ENCODE measurements at places on chromosomes 11 and 22. TPM values are rescaled to one million over a fixed set of nuclear protein-coding genes. Genes with fewer than 3 reads are reported as not detected.

DNA sequence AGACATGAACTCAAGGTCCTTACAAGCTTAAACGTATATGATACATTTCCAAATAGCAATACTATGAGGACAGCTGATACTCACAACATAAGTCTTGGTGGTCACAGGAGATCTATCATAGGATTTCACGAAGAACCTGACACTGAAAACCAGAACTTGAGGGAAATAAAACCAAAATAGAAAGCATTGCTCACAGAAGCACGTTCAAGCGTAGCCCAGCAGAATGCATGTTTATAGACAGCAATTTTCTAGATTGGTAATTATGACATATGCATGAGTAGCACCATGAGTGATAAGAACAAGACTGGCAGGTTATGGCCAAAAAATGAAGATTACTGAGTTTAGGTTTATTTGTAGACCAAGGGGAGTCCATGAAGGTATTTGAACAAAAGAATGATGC lies 243.5 kb downstream of the ETS1 start:
- H3K36me3 ChIP-seq: no peaks in the 10 kb centered on the region
- peaks cover 16% of the 10 kb centered on the region for H3K4me1 ChIP-seq
- no peak overlapping the region for H3K27ac ChIP-seq

DNA sequence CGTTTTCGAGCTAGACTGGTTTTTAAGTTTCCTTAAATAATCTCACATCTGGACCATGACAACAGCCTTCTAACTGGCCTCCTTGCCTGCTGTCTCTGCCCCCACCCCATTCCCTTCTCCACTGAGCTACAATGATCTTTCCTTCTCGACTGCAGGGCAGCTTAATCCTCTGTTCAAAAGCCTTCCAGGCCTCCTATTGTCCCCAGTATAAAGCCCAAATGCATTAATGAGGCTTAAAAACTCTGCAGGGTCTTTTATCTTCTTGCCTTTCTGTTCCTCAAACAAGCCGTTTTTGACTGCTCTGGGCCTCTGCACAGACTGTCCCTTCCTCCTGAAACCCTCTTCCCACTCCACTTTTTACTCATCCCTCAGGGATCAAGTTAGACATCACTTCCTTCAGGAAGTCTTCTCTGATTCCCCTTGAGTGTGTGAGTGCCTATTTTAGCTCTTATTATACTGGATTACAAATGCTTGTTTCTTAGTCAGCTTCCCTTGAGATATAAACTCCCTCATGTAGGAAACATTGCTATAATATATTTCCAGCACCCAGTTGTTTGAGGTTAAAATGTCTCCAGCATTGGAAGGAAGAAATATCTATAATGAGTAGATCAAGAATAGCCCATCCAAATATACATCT lies 23.6 kb upstream of the PAMR1 start:
- no peak overlapping the region for H3K4me3 ChIP-seq
- H3K27ac ChIP-seq: no peak overlapping the region
- H3K4me1 ChIP-seq: no peaks in the 10 kb centered on the region
- peaks cover 24% of the 10 kb centered on the region for H3K27me3 ChIP-seq
- no peaks in the 10 kb centered on the region for H3K36me3 ChIP-seq
- no peak for DNase-seq

DNA sequence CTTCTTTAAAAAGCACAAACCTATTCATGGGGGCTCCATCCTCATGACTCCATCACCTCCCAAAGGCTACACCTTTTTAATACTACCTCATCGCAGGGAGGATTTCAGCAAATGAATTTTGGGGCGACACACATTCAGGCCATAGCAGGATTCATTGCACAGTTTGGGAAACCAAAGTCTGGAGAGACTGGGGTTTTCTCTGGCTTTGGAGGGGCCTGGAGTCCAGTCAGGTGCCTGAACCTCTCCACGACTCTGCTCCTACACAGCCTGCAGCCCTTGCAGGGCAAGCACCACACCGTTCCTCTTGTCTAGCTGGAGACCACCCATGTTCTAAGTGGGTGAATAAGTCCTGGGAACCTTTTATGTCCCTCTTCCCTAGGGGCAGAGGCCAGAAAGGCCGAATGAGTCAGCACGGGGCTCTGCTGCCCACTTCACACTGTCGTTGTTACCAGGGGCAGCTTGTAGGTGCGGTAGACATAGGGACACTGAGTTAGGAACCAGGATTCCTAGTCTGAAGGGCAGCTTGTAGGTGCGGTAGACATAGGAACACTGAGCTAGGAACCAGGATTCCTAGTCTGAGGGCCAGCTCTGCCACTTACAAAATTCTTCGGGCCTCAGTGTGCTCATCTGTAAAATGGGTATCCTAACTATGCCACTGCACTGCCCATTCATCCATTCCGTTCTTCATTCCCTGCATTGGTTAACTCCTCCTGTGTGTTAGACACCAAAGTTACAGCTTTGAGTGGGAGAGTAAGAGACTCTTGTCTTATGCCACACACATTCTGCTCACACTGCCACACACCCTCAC lies 251.7 kb upstream of the B3GAT1 start:
- no peak for DNase-seq
- H3K4me1 ChIP-seq: no peaks in the 10 kb centered on the region
- peaks cover 2% of the 10 kb centered on the region for H3K27me3 ChIP-seq
- H3K36me3 ChIP-seq: no peaks in the 10 kb centered on the region
- no peak overlapping the region for H3K27ac ChIP-seq
- H3K4me3 ChIP-seq: no peak overlapping the region

DNA sequence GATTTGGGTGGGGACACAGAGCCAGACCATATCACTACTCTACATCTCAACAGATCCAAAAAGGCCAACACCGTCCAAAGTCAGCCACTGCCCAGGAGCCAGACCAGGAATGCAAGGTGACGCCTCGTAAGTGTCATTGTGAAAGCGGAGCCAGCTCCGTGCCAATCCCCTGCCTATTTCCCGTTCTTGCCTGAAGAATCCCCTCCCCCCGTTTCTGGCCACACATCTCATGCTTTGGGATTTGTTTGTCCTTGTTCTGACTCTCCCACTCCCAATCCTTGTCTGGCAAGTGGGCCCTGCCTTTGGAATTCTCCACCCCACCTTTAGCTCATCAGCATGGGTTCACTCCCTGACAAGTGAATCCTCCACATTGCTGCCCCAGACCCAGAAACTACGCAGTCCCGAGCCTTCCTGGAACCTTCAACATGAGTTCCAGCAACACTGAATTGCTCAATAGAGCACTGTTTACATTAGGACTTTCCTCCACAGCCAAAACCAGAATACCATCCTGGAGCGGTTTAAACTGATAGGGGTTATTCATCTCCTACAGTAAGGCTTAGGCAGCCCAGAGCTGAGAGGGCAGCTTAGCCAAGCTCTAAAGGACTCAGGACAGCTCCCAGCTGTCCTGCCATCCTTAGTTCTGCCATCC lies 6.0 kb upstream of the SLC35C1 start:
- no peak overlapping the region for H3K4me3 ChIP-seq
- H3K27ac ChIP-seq: no peak overlapping the region
- H3K27me3 ChIP-seq: no peaks in the 10 kb centered on the region
- H3K36me3 ChIP-seq: no peaks in the 10 kb centered on the region
- peak; percentile 59 for DNase-seq
- H3K4me1 ChIP-seq: peaks cover 26% of the 10 kb centered on the region

- H3K4me3 ChIP-seq: no peak overlapping the region
- no peak overlapping the region for H3K27ac ChIP-seq
- H3K36me3 ChIP-seq: no peaks in the 10 kb centered on the region
- H3K27me3 ChIP-seq: peaks cover 2% of the 10 kb centered on the region
These were observed 46.1 kb upstream of the PRDM11 start for GRCh38 chr11:45100339-45100738.

SEPTIN5 gene
- total RNA-seq: not detected

NNMT gene
- total RNA-seq: not detected

CCDC87 gene
- 0.42 TPM for total RNA-seq

- DNase-seq: no peak
- no peaks in the 10 kb centered on the region for H3K4me1 ChIP-seq
- H3K27ac ChIP-seq: no peak overlapping the region
- H3K27me3 ChIP-seq: peaks cover 61% of the 10 kb centered on the region
- no peak overlapping the region for H3K4me3 ChIP-seq
These were observed 100.0 kb upstream of the B3GAT1 start for GRCh38 chr11:134512061-134512460.

SMC1B gene
- not detected for total RNA-seq

GRCh38 chr11:69512136-69512535 lies 30.7 kb downstream of the LINC01488 start:
- no peak overlapping the region for H3K4me3 ChIP-seq
- peaks cover 61% of the 10 kb centered on the region for H3K27me3 ChIP-seq
- no peak overlapping the region for H3K27ac ChIP-seq
- H3K4me1 ChIP-seq: no peaks in the 10 kb centered on the region

DNA sequence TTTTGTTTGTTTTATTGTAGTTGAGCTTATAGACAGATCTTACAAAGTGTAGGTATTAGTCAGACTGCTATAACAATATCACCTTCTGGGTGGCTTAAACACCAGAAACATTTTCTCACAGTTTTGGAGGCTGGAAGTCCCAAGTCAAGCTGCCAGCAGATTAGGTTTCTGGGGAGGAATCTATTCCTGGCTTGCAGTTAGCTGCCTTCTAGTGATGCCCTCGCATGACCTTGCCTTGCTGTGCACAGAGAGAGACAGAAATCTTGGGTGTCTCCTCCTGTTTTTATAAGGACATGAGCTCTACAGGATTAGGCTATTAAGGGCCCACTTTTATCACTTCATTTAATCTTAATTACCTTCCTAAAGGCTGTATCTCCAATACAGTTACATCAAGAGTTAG lies 1635.2 kb downstream of the FAM181B start:
- H3K27me3 ChIP-seq: no peaks in the 10 kb centered on the region
- H3K4me1 ChIP-seq: no peaks in the 10 kb centered on the region
- H3K4me3 ChIP-seq: no peak overlapping the region
- H3K27ac ChIP-seq: no peak overlapping the region
- H3K36me3 ChIP-seq: no peaks in the 10 kb centered on the region

DNA sequence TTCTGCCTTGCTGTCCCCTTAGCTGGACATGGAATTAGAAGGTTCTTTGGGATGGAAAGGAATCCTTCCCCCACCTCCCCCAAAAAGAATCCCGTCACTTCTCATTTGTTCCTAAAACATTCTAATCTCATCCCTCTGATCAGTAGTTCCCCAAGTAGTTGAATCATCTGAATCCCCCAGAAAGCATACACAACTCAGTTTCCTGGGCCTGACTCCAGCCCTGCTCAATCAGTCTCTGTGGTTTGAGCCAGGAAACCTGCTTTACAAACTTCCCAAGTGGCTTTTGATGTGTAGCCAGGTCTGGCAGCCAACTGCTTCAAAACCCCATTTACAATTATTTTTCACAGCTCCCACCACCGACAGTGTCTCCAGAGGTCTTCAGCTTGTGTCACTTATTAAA lies 20.2 kb downstream of the C22orf31 start:
- peaks cover 79% of the 10 kb centered on the region for H3K4me1 ChIP-seq
- no peak overlapping the region for H3K27ac ChIP-seq
- H3K36me3 ChIP-seq: peaks cover 81% of the 10 kb centered on the region
- no peak overlapping the region for H3K4me3 ChIP-seq
